Urinary bladder (tissue), 4 donors: ENCODE measurements at places on chromosomes 16 and 17. TPM values are rescaled to one million over a fixed set of nuclear protein-coding genes. Genes with fewer than 3 reads are reported as not detected.

The ANKRD40 gene
- total RNA-seq, result 37.6 TPM

The KRTAP1-1 gene
- total RNA-seq, result not detected

The GINS2 gene
- total RNA-seq, result 6.9 TPM

The KRT27 gene
- not detected for total RNA-seq

The TMED6 gene
- not detected for total RNA-seq

The OR2C1 gene
- total RNA-seq, result 0.85 TPM

The ULK2 gene
- total RNA-seq, result 51.7 TPM

The CUEDC1 gene
- 14.9 TPM for total RNA-seq

The AHSP gene
- total RNA-seq, result 9.2 TPM

The CDH8 gene
- total RNA-seq, result 8.9 TPM

The IFT20 gene
- 57.4 TPM for total RNA-seq

The LITAF gene
- 69.7 TPM for total RNA-seq

The KRTAP4-6 gene
- not detected for total RNA-seq

The CCL7 gene
- not detected for total RNA-seq

The TBX2 gene
- total RNA-seq, result 26.4 TPM

The RUNDC3A gene
- total RNA-seq, result 2.0 TPM

The MPV17L gene
- 5.8 TPM for total RNA-seq

The CLDN7 gene
- total RNA-seq, result 24.2 TPM

The ENDOV gene
- total RNA-seq, result 12.9 TPM

The PTX4 gene
- total RNA-seq, result not detected
